GF-D8 (cell line): ENCODE measurements at places on chromosomes 2 and 18.
A peak's percentile ranks its signal among the peaks of the same experiment; 100 is the strongest.

DNA sequence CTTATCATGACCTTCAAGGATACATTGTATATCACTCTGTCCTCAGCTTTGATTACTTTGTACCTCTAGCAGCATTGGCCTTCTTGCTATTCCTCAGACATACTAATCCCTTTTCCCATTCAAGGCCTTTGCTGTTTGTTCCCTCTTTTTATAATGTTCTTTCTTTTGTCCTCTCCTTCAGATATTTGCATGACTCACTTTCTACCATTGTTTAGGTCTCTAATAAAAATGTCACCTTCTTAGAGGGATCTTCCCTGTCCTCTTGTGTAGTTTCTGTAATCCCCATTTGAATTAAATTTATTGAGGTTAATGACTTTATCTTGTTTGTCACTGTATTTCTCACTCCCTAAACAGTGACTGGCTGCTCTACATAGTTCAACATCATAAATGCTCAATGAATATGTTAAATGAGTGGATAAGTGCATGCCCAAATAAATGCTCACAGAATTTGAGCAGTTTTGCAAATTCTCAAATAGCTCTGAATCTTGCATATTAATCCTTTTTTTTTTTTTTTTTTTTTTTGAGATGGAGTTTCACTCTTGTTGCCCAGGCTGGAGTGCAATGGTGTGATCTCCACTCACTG lies 135.9 kb downstream of the AGPS start:
- DNase-seq: no peak

- DNase-seq: no peak
Measured at GRCh38 chr2:160652236-160652635, 158.6 kb upstream of the RBMS1 start.

- no peak for DNase-seq
Measured at GRCh38 chr2:240250985-240251847, 110.8 kb upstream of the OTOS start.

DNA sequence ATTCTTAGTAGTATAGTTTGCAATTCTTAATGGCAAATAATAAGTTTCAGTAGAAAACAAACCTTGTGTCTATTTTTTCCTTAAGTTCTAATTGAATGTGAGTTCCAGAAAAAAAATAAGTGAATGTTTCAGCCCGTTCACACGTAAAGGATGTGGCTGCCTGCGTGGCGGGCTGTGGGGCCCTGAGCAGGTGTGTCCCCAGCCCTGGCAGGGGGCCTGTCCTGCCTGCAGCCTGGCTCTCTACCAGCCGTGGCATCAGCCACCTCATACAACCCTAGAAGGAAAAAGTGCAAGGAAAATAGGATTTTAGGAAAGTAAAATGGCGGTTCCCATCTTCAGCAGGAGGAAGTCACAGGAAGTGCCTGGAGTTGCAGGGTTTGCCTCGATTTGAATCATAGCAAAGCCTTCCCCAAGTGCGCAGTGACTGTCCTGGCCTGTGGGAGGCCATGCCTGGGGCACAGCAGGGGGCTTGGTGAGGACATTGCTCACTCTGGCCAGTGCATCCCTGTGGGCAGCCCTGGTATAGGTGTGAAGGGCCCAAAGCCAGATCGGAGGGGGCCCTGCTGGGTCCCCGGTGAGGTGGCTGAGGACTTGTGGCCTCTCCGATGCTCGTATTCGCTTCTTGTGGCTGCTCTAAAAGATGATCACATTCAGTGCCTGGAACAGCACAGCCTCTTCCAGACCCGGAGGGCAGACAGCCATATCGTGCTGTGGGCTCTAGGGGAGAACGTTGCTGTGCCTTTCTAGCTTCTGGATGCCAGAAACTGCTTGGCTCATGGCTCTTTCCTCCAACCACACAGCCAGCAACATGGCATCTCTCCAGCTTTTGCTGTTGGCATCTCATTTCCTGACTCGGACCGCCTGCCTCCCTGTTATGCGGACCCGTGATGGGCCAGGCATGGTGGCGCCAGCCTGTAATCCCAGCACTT lies 12.6 kb downstream of the DTYMK start:
- no peak for DNase-seq

GRCh38 chr2:134426721-134427120 lies 172.8 kb downstream of the MGAT5 start:
- DNase-seq: no peak

- peak; percentile 43 for DNase-seq
Measured at GRCh38 chr2:218290316-218291261, 1.7 kb downstream of the TMBIM1 start.

- DNase-seq: no peak
Measured at GRCh38 chr2:100271210-100271609, 51.1 kb downstream of the LONRF2 start.

- no peak for DNase-seq
Measured at GRCh38 chr2:96090196-96090926, 26.0 kb downstream of the ADRA2B start.

DNA sequence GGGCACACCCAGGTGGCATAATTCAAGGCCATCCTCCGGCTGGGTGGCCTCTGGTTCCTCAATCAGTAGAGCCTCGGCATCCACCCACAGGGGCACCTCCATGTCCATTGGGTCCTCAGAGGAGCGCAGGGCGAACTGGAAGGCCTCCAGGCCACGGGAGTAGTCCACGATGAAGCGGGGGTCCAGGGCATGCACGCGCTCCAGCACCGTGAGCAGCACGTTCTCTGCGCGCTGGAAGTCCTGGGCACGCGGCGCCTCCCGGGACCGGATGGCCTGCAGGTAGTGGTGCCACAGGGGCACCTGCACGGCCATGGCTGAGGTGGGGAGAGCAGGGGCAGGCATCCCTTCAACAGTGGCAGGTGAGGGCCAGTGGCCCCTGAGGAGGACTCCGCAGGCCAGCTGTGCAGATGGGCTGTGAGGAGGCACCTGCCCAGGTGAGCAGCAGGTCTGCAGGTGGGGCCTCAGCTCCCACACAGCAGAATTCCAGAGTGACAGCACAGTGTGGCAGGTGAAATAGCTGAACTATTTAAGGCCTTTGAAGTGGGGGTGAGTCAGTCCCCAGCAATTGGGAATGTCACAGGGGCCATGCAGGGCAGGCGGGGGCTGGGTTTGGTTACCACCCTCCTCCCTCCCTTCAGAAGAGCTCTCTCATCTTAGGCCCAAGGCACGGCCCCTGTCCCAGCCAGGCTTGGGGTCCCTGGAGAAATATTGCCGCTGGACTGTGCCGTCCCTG lies at the start of gene MAB21L4:
Gene MAB21L4 (minus strand): TSS at position 501 of the 733 bp plus-strand sequence. CDS start 159 bp downstream, at position 342.
- no peak for DNase-seq

DNA sequence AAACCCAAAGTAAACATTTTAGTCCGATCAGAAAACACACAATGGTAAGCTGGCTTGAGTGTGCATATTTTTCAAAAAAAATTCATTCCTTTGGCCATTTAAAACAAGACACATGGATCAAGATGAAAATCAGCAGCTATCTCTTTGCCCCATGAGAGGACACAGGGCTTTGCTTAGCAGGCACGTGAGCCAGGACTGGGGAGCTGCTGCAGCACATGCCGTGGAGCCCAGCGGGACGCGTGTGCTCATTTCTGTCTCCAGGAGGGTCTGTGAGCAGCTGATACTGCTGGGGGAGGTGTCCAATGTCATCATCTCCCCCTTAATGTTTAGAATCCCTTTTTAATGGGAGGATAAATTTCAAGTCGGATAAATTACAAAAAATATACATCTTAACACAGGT lies 49.8 kb upstream of the CNGA3 start:
- DNase-seq: no peak

GRCh38 chr2:143451642-143452281 lies 322.5 kb downstream of the ARHGAP15 start:
- DNase-seq: peak; percentile 36

GRCh38 chr18:49510393-49511115 lies 23.5 kb upstream of the C18orf32 start:
- no peak for DNase-seq

GRCh38 chr2:217789736-217790181 lies 213.0 kb downstream of the TNS1 start:
- no peak for DNase-seq

GRCh38 chr2:98436734-98437133 lies 7.9 kb upstream of the INPP4A start:
- DNase-seq: no peak

DNA sequence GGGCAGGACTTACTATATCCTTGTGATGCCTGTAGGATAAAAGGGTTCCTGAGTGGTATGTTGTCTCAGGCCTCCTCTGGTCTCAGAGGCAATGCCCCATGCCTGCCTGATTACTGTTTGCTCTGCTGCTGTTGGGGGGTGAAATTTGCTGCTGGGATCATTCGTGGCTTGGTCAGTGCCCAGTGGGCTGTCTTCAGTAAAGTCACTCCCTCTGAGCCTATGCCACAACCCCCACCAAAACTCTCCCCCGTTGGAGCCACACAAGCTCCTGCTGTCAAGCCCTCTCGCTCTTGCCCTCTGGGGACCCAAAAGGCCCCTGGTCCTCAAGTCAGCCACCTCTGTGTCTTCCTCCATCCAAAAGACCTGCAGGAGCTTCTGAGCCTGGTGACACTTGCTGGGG lies 38.6 kb upstream of the TGIF1 start:
- DNase-seq: no peak

DNA sequence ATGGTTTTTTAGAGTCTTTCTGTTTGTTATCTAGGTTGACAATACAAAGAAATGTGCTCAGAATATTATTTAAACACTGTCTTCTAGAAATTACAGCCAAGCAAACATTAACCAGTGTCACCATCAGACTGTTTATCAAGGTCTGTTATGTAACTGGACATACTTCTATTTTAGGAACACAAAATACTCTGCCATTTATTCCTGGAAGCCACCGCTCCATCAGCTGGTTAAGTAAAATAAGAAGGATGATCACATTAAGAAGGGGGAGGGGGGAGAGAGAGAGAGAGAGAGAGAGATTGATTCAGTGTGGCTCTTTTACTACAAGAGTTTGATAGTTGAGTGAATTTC lies 47.9 kb downstream of the MBP start:
- no peak for DNase-seq

DNA sequence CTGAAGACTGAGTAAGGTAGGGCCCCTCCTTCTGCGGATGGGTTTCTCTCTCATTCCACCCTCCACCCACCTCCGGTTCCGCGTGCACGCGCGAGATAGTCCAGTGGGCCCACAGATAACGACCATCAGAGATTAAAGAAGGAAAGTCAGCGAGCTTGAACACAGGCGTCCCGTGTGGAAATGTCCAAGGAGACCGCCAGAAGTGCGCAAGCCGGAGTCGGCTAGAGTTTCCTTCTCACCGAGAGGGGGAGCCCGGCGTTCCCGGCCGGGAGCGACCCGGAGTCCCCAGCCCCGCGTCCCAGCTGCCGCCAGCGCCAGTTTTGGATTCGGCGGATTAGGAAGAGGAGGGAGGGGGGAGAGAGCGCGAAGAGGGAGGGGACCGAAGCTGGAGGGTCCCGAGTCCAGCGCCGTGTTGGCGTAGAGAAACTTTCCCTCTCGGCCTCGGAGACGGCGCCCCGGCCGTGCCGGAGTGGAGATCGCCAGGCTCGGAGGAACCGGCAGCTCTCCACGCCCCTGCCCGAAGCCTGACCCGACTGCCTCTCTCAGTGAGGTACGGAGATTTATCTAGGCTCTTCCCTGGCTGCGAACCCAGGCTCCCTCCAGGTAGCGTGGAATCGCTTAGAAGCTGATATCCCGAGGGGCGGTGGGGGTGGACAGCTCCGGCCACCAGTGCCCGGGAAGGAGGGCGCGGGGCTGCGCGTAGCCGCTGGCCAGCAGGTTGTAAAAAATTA lies at the start of gene GULP1:
Gene GULP1 (plus strand): TSS at position 258 of the 731 bp plus-strand sequence. CDS start 185,829 bp downstream, outside the sequence.
- no peak for DNase-seq

GRCh38 chr2:227890495-227891079 lies 19.2 kb downstream of the DAW1 start:
- DNase-seq: peak; percentile 10

- no peak for DNase-seq
Measured at GRCh38 chr18:38648179-38648578, 1082.6 kb upstream of the CELF4 start.

GRCh38 chr18:73843455-73843854 lies 304.2 kb downstream of the FBXO15 start:
- no peak for DNase-seq

DNA sequence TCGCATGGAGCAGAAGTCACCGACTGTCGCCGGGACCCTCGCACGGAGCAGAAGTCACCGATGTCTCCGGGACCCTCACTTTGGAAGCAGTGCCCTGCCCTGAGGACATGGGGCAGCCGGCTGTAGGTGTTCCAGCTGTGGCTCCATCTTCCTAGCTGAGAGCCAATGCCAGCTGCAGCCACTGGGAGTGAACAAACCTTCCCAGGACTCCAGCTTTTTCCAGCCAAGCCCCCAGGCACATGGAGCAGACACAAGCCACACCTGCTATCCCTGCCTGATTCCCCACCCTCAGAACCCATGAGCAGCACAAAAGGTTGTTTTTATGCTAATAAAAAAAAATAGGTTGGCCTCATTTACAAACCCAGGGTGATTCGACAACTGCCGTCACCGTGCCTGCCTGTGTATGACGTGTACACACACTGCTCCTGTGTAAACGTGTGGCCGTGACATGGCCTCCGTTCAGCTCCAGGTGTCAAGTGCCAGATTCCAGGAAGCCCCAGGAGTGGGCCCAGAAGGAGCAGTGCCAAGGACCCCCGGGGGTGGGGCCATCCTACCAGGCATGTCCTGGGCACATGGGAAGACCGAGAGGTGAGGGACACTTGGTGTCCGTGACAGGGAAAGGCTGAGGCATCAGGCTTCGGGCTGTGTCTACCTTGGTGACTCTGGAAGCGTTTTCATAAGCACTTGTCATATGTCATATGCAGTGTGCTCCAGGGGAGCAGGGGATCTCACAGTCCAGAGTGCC lies 91.5 kb downstream of the EIPR1 start:
- no peak for DNase-seq

- peak; percentile 10 for DNase-seq
Measured at GRCh38 chr2:170815746-170816503, 762 bp upstream of the GAD1 start.

- DNase-seq: peak; percentile 58
Measured at GRCh38 chr2:96536445-96537065, at the start of gene ARID5A. Gene ARID5A (plus strand): TSS chr2:96536752. CDS start chr2:96536827, 75 bp downstream.

GRCh38 chr2:205245652-205246051 lies 436.6 kb upstream of the NRP2 start:
- no peak for DNase-seq

DNA sequence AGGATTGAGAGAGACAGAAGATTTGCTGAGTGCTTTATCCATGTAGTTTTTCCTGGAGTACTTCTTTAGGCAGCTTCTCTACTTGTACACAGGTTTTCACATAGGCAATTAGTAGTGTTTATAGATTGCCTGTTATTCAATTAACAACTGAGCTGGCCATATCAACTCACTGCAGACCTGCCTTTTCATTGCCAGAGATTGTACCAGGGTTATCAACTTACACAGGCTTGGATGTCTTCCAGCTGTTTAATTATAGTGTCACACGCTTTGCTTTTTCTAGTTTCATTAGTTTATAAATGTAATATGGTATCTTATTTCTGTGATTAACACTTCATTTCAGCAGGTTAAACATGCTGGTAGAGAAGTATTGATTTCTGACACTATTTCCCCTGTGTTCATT lies 125.9 kb downstream of the GPD2 start:
- no peak for DNase-seq

DNA sequence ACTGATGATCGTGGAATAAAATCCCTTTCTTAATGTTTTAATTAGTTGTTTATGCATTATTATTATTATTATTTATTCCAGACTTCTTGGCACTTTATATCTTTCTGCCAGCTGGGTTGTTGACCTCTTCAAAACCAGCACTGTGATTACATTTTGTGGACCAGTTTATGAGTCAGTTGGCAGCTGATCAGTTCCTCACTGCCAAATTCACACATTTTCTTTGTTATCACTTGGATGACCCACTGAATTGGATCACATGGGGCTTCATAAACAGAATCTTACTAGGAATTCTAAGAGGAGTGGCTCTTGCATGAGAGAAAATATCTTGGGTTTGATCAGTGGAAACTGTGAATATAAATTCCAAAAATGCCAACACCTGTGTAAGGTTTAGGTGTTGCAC lies 321.8 kb upstream of the SPRED2 start:
- DNase-seq: no peak

- DNase-seq: no peak
Measured at GRCh38 chr2:171553858-171554257, 31.6 kb downstream of the CYBRD1 start.
